ENCODE measurements at places on chromosomes 5 and 9. TPM values are rescaled to one million over a fixed set of nuclear protein-coding genes. Genes with fewer than 3 reads are reported as not detected.
A peak's percentile ranks its signal among the peaks of the same experiment; 100 is the strongest.

- DNase-seq: peak; percentile 44
Measured at GRCh38 chr9:137044502-137045177, 1.3 kb downstream of the NPDC1 start.

DNA sequence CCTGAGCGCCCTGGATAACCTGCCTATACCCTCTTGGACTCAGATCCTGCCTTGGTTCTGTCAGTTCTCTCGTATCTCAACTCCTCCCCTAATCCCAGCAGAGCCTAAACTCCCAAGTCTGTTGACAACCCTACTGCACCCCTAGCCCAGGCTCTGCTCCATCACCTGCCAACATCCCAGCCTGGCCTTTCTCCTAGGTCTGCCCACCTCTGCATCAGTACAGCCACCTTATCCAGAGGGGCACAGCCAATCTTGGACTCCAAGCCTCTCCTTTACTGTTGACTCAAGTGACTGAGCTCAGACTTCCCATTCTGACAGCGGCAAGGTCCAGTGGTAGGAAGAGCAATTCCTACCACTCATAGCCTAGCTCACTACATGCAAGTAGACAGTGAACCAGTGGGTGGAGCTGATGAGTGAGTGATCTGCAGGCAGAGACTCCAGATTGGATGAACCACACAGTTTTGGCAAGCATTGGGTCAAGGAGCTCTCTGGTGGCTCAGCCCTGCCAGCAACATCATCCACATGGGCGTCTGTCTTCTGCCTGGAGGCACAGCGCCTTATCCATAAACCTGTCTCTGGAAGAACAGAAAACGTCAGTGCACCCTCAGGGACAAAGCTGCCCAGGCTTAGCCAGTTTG, 26.5 kb downstream of the TRMO start:
- DNase-seq: peak; percentile 47

DNA sequence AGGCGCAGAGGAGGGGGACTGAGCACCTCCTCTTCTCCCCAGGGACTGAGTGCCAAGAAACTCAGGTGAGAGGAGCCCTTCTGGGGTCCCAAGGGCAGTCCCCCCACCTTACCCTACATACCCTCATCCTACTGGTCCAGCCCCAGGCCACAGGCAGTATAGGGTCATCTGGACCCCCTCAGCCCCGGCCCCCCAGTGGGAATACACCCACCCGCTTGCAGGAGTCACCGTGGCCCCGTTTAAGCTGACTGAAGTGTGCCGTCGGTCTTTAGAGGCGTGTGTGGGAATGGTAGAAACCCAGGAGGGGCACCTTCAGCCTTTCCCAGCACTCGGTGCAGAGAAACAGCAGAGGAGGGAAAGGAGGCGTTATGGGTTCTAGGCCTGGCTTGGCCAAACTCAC, 30.8 kb downstream of the COL15A1 start:
- no peak for DNase-seq

- no peak for DNase-seq
Measured at GRCh38 chr5:5499442-5499841, 77.0 kb downstream of the ICE1 start.

CEL gene
- total RNA-seq: 0.18 TPM

SPINK5 gene
- total RNA-seq: not detected

POLR1E gene
- 91.7 TPM for total RNA-seq
